ENCODE measurements at places on chromosomes 4 and X.

GRCh38 chr4:153933915-153934687 lies 145.2 kb upstream of the SFRP2 start:
- no peak for DNase-seq

DNA sequence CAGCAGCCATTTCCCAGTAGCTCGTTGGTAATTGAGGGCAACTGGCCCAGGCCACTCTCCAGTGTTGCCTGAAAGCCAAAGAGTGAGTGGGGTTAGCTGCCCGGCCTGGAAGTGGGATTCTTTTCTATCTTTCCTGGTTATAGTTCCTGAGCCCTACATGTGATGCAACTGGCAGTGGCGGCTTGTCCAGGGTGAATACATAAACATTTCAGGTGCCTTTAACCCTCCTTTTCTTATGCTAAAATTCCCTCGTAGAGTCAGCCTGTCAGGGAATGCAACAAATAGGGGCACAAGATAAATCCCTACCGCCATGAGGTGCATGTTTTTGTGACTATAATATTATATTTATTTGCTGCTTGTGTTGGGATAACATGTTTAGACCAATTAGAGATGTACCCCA lies 13.4 kb upstream of the HERC5 start:
- no peak for DNase-seq

DNA sequence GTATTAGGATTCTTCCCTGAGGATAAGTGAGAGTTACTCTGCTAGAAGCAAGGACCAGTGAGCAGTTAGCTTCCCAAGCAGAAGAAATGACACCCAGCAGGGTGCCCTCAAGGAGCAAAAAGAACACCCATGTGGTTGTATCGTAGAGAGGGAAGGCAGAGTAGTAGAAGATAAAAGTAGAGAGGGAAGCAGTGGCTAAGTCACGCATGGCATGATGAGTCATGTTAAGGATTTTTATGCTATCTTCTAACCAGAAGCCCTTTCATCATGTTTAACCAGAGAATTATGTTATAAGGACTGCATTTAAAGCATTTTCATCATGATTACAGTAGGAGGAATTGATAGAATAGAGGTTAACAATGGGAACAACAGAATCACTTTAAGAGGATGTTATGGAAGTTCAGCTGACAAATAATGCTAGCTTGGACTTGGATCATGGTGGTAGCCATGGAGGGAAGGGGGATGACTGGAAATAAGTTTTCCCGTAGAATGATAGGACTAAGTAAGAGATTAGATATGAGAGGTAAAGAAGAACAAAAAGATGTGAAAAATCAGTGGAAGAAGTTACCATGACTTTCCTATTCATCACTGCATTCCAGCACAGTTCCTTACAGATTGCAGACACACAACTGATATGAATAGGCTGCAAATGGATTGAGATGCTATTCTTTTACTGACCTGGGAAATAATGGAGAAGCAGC lies 383.5 kb upstream of the INTU start:
- no peak for DNase-seq

DNA sequence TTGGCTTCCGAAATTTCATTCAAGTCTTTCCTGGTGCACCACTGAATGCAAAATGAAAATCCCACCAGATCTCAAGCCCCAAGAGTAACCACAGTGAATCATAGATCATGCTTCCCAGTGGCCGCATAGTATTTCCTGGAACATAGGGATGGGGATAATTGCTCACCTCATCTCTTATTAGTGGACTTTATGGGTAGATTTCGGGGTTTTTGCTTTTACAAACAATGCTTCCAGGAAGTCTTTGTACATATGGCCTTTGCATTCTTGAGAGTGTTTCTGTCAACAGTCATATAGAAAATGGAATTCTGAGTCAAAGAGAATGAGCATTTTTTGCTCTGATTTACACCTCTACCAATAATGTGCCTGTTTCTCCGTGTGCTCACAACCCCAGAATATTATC lies 53.4 kb downstream of the PPEF2 start:
- DNase-seq: no peak

DNA sequence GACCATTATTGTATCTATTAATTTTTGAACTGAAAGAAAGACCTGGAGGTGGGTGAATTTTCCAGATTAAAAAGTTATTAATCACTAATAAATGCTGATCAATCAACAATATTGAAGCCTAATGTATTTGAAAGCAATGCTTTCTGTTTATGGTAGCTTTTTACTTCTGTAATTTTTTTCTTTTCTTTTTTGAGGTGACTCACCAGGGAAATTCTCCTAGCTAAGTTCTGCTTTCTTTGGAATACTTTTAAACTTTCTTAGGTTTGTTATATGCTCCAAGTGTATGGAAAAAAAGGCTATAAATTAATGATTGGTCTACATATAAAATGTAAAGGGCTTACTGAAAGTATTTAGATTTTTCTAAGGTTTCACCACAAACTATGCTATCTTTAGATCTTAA lies 94.2 kb downstream of the MBNL3 start:
- no peak for DNase-seq

GRCh38 chr4:121177246-121178137 lies 13.4 kb upstream of the TNIP3 start:
- DNase-seq: no peak

- no peak for DNase-seq
These were observed 628 bp downstream of the ZCCHC12 start for GRCh38 chrX:118824173-118824730.

DNA sequence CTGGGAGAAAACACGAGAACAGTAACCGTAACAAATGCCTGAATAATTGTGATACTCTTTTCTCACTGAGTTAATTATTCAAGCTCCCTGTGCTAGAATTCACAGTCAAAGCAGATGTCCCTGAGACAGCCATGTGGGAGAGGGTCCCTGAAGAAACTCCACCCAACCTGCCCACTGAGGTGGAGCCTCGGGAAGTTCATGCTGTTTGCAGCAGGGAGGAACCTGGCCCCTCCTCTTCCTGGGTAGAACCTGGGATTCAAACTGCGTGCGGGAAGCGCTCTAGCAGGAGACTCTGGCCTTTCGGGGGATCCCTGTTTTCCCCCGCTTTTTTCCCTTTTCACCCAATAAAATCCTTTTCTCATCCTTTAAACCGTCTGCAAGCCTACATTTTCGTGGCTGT lies 20.2 kb upstream of the RHOH start:
- no peak for DNase-seq

- no peak for DNase-seq
These were observed 114.1 kb downstream of the SLC10A7 start for GRCh38 chr4:146407669-146408084.

GRCh38 chrX:119655125-119655524 lies 37.8 kb downstream of the SEPTIN6 start:
- peak; percentile 69 for DNase-seq

DNA sequence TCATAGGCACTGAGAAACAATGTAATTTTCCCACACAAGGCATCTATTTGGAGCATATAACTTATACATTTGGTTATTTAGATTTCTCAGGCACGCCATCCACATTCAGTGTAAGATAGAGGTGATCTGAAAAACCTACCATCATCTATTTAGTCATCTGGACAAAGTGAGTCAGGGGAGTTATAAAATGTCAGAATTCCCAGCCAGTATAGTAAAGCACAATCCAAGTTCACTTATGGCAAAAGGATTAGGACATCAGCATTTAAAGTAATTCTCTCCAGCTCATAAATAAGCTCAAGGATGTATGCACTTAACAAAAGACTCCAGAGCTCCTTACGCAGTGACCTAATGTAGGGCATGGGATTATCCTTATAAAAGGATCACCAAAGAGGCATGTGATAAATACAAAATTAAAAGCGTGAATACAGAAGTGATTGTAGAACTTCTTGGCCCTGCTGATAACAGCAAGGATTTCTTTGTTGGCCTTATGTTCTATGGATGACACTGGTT lies 65.3 kb upstream of the DCLK2 start:
- DNase-seq: no peak

GRCh38 chr4:153087671-153088194 lies 116.5 kb upstream of the TRIM2 start:
- no peak for DNase-seq

DNA sequence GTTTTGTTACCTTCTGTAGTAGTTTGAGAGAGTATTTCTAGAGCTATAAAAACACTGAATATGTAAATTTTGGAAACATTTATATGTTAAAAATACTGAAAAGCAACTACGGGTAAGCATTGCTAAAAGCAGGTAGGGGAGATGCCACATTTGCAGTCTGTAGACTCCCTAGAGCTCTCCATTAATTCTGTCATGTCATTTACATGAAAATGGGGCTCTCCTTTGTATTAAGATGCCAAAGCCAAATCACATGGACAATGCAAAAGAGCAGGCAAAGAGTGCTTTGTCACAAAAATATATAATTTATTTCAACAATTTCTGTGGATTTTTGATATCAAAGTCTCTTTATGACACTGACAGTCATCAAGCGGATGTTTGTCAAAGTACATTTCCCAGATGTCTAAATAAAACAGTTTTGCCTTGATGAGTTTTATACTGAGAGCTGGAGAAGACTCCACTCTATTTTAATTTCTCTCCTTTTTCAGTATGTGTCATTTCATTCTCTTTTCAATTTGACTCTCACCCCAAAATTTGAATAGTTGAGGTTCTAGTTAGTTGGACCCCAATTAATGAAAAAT lies 51.8 kb downstream of the LDB2 start:
- no peak for DNase-seq

DNA sequence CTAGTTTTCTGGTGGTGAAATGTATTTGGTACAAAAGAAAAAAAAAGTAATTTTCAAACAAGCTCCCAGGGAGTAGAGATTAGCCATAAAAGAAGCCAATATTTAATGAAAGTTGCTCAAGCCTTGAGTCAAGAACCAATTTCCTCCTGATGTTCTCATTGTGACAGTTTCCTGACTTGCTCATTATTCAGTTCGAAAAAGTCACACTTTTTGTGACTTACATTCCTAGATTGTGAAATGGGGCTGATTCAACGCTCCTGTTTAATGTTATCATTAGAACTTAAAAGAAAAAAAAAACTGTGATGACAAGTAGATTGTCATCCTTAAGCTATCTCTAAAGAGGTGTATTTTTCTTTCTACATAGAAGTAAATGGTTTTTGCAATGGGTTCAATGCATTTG lies 122.6 kb upstream of the BMPR1B start:
- DNase-seq: no peak

- DNase-seq: no peak
These were observed 22.8 kb upstream of the HADH start for GRCh38 chr4:107966903-107967302.

Measured in stimulated activated CD4-positive, alpha-beta T cell treated with anti-CD3 and anti-CD28 coated beads, Interleukin-1b, Interleukin-23, amount 100 ng/mL, for 48 hours (primary cell).